ENCODE measurements at places on chromosomes 1 and 21.

GRCh38 chr21:42478504-42478903 lies 17.5 kb downstream of the RSPH1 start:
- H3K4me1 ChIP-seq = no peaks in the 10 kb centered on the region
- H3K36me3 ChIP-seq = no peaks in the 10 kb centered on the region
- H3K27ac ChIP-seq = no peak overlapping the region
- H3K4me3 ChIP-seq = no peak overlapping the region
- no peak for DNase-seq
- H3K27me3 ChIP-seq = no peaks in the 10 kb centered on the region

DNA sequence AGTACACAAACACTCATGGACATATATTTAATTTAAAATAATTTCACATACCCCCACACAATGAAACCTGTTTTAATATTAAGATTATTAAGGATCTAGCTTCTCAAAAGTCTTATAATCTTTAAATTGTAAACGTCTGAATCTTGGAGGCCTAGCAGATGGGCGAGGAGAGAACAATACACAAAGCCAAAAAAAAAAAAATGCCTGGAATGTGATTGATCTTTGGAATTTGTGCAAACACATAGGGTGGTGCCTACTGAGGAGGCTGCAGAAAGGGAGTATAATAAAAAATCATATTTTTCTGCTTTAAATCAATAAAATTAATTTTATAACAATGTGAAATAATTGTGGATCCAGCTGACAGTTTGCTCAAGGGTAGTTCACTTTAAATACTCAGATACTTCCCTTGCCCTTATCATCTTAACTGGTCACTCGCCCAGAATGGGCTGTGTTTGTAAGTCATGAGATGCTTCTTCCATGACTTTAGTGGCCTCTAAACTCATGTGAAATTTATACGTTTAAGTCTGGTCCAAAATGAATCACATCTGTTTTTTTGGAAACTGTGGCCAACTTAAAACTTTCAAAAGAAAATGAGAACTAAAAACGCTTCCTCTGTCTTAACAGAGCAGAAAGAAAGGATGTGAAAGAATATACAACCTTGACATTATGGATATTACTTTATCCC lies 802.8 kb upstream of the CXADR start:
- no peaks in the 10 kb centered on the region for H3K4me1 ChIP-seq
- H3K4me3 ChIP-seq = no peak overlapping the region
- H3K36me3 ChIP-seq = no peaks in the 10 kb centered on the region
- no peak overlapping the region for H3K27ac ChIP-seq
- DNase-seq = no peak

- H3K4me1 ChIP-seq = no peaks in the 10 kb centered on the region
- no peak for DNase-seq
- H3K36me3 ChIP-seq = no peaks in the 10 kb centered on the region
- H3K27me3 ChIP-seq = no peaks in the 10 kb centered on the region
- no peak overlapping the region for H3K4me3 ChIP-seq
- H3K27ac ChIP-seq = no peak overlapping the region
Measured at GRCh38 chr1:151964510-151964909, 29.1 kb downstream of the S100A10 start.

DNA sequence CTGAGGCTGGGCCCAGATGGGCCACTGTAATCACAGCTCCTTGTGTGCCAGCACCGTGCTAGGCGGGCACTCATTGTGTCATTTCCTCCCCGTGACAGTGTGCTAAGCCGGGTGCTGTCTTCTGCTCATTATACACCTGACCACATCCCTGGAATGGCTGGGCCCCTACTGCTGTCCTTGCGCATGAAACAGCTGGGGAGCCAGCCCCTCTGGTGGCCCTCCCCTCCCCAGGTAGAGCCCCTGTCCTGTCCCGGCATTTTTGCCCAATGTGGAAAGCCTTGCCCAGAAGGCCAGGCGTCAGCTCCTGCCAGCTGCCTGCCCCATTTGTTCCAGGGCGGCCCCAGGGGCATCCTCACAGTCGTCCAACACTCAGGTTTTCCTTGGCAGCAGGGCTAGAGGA lies 107.4 kb upstream of the CASZ1 start:
- H3K27ac ChIP-seq = no peak overlapping the region
- H3K4me1 ChIP-seq = no peaks in the 10 kb centered on the region
- H3K36me3 ChIP-seq = no peaks in the 10 kb centered on the region

GRCh38 chr1:116504308-116505156 lies 66.3 kb downstream of the CD58 start:
- no peaks in the 10 kb centered on the region for H3K36me3 ChIP-seq
- H3K27me3 ChIP-seq = no peaks in the 10 kb centered on the region
- H3K27ac ChIP-seq = peak overlapping the region; percentile 30
- DNase-seq = peak; percentile 78
- no peak overlapping the region for H3K4me3 ChIP-seq

- H3K27ac ChIP-seq = no peak overlapping the region
- no peak overlapping the region for H3K4me3 ChIP-seq
- H3K4me1 ChIP-seq = no peaks in the 10 kb centered on the region
- no peaks in the 10 kb centered on the region for H3K27me3 ChIP-seq
- peaks cover 77% of the 10 kb centered on the region for H3K36me3 ChIP-seq
- no peak for DNase-seq
Measured at GRCh38 chr1:46652321-46653100, 15.7 kb downstream of the ATPAF1 start.

DNA sequence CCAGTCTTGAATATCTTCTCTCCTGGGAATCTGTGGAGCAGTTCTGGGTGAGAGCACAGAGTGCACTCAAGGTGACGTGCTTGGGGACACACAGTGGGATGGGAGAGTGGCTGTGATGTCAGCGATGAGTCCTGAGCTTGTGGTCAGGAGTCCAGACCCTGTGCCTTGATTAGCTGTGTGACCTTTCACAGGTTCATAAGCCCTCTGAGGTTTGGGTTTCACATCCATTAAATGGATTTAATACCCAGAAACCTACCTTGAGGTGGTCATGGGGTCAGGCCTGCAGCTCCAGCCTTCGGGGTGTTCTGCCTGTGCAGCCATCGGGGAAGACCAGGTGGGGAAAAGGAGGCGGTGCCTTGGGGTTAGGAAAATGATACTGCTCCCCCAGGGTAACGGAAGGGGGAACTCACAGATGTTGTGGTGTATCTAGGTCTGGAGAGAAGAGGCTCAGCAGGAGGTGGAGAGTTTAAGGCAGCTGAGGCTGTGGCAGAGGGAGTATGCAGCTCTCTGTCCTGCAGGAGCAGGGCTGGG lies 38.5 kb upstream of the ETV3 start:
- DNase-seq = peak; percentile 20
- H3K27me3 ChIP-seq = no peaks in the 10 kb centered on the region
- no peak overlapping the region for H3K4me3 ChIP-seq
- H3K4me1 ChIP-seq = no peaks in the 10 kb centered on the region
- H3K27ac ChIP-seq = no peak overlapping the region
- H3K36me3 ChIP-seq = no peaks in the 10 kb centered on the region

GRCh38 chr21:46050668-46051378 lies 47.1 kb upstream of the COL6A2 start:
- H3K4me1 ChIP-seq = peaks cover 35% of the 10 kb centered on the region
- H3K4me3 ChIP-seq = no peak overlapping the region
- peak overlapping the region; percentile 74 for H3K27ac ChIP-seq
- no peak for DNase-seq
- no peaks in the 10 kb centered on the region for H3K36me3 ChIP-seq

DNA sequence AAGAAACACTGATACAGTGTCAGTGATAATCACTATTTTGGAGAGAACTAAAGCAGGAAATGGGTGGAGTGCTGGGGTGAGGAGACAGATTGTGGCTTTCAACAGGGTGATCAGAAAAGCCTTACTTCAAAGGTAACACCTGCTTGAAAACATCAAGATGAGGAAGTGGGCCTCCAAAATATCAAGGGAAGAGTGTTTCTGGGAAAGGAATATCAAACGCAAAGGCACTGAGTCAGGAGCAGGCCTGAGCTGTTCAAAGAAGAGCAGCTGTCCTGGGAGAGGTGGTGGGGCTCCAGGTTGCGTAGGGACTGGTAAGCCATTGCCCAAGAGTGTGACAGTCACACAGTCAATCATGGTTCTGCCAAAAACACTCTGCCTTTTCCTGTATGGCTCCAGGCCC lies 47.1 kb upstream of the ATP1A1 start:
- H3K4me1 ChIP-seq = no peaks in the 10 kb centered on the region
- no peaks in the 10 kb centered on the region for H3K27me3 ChIP-seq
- no peak overlapping the region for H3K27ac ChIP-seq
- DNase-seq = no peak

- H3K4me3 ChIP-seq = no peak overlapping the region
- no peaks in the 10 kb centered on the region for H3K36me3 ChIP-seq
- DNase-seq = no peak
- H3K4me1 ChIP-seq = no peaks in the 10 kb centered on the region
Measured at GRCh38 chr1:204731985-204732575, 46.5 kb upstream of the LRRN2 start.

- H3K27me3 ChIP-seq = no peaks in the 10 kb centered on the region
- DNase-seq = no peak
- peaks cover 5% of the 10 kb centered on the region for H3K36me3 ChIP-seq
Measured at GRCh38 chr21:43699933-43700599, 18.9 kb upstream of the PDXK start.

DNA sequence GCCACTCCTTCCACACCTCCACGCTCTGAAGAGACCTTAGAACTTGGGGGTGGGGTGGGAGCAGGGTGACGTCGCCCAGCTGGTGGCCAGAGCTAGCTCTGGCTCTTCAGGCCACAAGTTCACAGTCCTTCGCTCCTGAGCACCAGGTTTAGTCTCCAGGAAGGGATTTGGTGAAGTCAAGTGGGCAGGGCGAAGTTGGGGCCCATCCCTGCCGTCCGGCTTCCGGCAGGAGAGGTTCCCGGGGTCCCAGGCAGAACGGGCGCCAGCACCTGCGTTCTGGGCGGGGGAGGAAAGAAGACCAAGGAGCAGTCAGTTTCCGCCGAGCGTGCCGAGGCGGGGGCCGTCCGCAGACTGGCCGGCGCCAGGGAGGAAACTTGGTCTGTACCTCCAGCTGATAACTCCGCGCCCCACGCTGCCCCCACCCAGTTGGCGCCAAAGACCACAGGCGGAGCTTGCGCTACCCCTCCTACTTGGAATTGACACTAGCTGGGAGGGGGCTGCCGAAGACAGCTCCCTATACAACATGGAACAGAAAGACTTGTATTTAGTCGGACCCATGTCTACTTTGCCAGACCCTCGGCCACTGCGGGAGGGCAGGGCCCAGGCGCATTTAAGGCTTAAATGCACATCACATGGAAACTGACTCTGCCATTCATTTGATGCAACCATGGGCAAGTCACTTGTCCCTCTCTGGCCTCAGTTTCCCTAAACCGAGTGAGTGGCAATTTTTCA lies 995 bp downstream of the ID3 start:
- no peaks in the 10 kb centered on the region for H3K27me3 ChIP-seq
- H3K27ac ChIP-seq = peak overlapping the region; percentile 97
- H3K4me3 ChIP-seq = peak overlapping the region; percentile 85
- H3K36me3 ChIP-seq = peaks cover 18% of the 10 kb centered on the region

- no peaks in the 10 kb centered on the region for H3K4me1 ChIP-seq
- H3K4me3 ChIP-seq = no peak overlapping the region
- no peaks in the 10 kb centered on the region for H3K27me3 ChIP-seq
- no peak for DNase-seq
- H3K36me3 ChIP-seq = no peaks in the 10 kb centered on the region
Measured at GRCh38 chr1:24978383-24979032, 48.4 kb upstream of the RUNX3 start.

GRCh38 chr1:71295350-71295749 lies 214.5 kb upstream of the ZRANB2 start:
- DNase-seq = no peak
- H3K4me3 ChIP-seq = no peak overlapping the region
- no peaks in the 10 kb centered on the region for H3K4me1 ChIP-seq
- no peaks in the 10 kb centered on the region for H3K36me3 ChIP-seq
- no peak overlapping the region for H3K27ac ChIP-seq
